ENCODE measurements at places on chromosomes 7 and 10. TPM values are rescaled to one million over a fixed set of nuclear protein-coding genes. Genes with fewer than 3 reads are reported as not detected.

Gene ZSWIM8
- total RNA-seq = 97.1 TPM

Gene RET
- total RNA-seq = 4.5 TPM

Gene UTF1
- not detected for total RNA-seq

Gene GATA3
- 1.6 TPM for total RNA-seq

Gene DOCK1
- 77.0 TPM for total RNA-seq

Gene ADAM12
- 29.9 TPM for total RNA-seq

Gene STEAP2
- total RNA-seq = 16.8 TPM

Gene BMPER
- total RNA-seq = 10.6 TPM

Gene SLC13A1
- not detected for total RNA-seq

Gene PTF1A
- 2.8 TPM for total RNA-seq

Gene SPDYE1
- not detected for total RNA-seq

Gene MACC1
- total RNA-seq = 4.3 TPM

Gene SPDYE2
- 0.27 TPM for total RNA-seq

Gene NPFFR1
- total RNA-seq = 9.1 TPM

Gene MYL10
- 3.8 TPM for total RNA-seq

Gene ASIC3
- total RNA-seq = 4.4 TPM

Gene CCDC172
- not detected for total RNA-seq

Gene MET
- 43.3 TPM for total RNA-seq

Data from camera-type eye (tissue), 1 donor.